ENCODE measurements at places on chromosomes 7 and 10.

GRCh38 chr10:94232711-94233383 lies 129.9 kb downstream of the NOC3L start:
- no peak for DNase-seq
- H3K27ac ChIP-seq = no peak overlapping the region
- no peaks in the 10 kb centered on the region for H3K4me1 ChIP-seq
- no peak overlapping the region for H3K4me3 ChIP-seq
- H3K27me3 ChIP-seq = no peaks in the 10 kb centered on the region
- H3K36me3 ChIP-seq = no peaks in the 10 kb centered on the region

DNA sequence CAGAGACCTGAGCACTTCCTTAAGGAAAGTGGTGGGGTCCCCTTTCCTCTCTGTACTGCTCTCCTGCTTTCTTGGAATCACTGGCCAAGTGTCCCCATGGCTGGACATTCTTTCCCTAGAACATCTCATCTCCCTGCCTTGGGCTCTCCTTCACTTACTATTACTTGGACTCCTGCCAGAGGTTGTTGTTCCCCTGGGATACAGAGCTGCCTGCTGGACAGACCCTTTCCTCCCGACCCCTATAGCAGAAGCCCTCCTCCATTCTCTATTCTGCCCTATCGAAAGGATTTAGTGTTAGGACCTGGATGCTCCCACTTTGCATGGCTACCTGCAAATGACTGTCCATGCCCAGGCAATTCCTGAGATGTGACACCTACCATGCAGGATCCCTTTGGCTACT lies 164.3 kb upstream of the PODXL start:
- no peaks in the 10 kb centered on the region for H3K4me1 ChIP-seq
- no peaks in the 10 kb centered on the region for H3K27me3 ChIP-seq
- DNase-seq = no peak
- H3K36me3 ChIP-seq = no peaks in the 10 kb centered on the region
- no peak overlapping the region for H3K27ac ChIP-seq

DNA sequence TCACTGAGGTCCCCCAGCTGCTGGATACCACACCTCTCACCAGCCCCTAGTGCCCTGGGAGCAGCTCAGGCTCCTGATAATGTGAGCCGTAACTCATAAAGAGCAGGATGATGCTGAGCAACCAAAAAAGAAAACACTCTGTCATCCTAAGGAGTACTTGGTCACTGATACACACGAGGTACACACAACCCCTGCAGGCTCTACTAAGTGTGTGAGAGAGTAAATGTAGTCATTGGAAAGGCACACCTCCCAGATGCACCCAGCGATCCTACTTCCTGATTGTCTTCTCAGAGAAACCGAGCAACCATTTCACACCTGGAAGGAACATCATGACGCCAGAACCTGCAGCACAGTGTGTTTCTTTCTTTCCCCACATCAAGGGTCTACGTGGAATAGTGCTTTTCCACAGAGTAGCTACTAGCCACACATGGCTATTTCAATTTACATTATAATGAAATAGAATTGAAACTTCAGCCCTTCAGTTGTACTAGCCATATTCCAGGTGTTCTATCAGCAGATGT lies 34.2 kb downstream of the FIGNL1 start:
- DNase-seq = no peak
- H3K36me3 ChIP-seq = no peaks in the 10 kb centered on the region
- no peaks in the 10 kb centered on the region for H3K27me3 ChIP-seq
- no peaks in the 10 kb centered on the region for H3K4me1 ChIP-seq
- no peak overlapping the region for H3K27ac ChIP-seq

GRCh38 chr7:104960741-104961448 lies 53.1 kb upstream of the KMT2E start:
- H3K4me1 ChIP-seq = peaks cover 35% of the 10 kb centered on the region
- no peaks in the 10 kb centered on the region for H3K27me3 ChIP-seq
- no peak overlapping the region for H3K4me3 ChIP-seq
- DNase-seq = peak; percentile 71

Data from upper lobe of left lung (tissue), 6 donors.